Fibroblast of skin of right quadriceps (primary cell): ENCODE measurements at places on chromosomes 12 and 14.

GRCh38 chr14:74838166-74838565 lies 37.8 kb downstream of the PROX2 start:
- DNase-seq: no peak

DNA sequence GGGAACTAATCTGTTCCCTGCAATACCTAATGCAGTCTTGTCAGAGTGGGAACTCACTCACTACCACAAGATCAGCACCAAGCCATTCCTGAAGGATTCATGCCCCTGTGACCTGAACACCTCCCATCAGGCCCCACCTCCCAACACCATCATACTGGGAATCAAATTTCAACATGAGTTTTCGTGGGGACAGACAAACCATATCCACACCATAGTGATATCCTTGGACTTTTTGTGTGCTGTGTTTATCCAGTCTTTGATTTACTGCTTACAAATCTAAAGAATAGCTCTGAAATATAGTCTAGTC lies 243.5 kb downstream of the FBXL14 start:
- peak; percentile 26 for DNase-seq

GRCh38 chr12:107441665-107442300 lies 243.8 kb upstream of the PWP1 start:
- DNase-seq: peak; percentile 37

DNA sequence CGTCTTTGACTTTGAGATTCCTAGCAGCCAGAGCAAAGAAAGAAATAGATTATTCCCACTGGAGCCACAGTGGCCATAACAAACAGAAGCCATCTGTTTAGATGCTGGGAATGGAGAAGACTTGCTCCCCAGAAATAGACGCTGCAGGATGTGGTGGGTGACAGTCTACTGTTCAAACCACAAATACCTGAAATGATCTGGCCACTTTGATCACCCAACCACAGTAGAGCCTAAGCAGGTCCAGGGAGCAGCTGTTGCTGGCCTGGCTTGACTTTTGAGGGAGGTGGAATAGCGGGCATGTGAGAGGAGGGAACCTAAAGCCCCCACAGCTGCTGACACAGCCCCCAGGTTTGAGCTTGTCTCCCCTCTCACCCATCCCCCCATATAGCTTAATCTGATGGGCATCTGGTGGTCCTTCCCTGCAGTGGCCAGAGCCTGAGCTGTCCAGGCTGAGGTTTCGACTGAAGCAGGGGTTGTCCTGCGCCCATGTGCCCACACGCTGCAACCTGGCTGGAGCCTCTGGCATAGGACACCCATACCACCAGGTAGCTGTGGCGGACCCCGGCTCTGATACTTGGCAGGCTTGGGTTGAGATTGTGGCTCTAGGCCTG lies 38.7 kb downstream of the SH2B3 start:
- DNase-seq: peak; percentile 30

- no peak for DNase-seq
Observed at GRCh38 chr14:57254884-57255283, 13.8 kb downstream of the EXOC5 start.

- peak; percentile 82 for DNase-seq
Observed at GRCh38 chr14:75310295-75311111, 31.9 kb downstream of the FOS start.

DNA sequence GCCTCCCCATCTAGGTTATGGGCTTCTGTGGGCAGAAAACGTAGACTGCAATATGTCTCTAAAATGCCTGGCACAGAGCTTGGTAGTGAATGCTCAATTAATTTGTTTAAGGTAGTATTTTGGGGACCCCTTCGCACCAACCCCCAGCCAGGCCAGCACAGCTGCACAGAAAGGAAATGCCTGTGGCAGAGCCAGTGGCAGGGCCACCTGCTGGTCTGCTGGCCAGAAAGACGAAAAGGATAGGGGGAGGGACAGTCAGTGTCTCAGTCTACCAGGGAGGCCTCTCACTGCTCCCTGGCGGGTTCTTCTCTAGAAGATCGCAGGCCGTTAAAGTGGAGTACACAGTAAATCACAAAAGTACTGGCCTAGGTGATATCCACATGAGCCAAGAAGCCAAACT lies 3.5 kb downstream of the RAB15 start:
- DNase-seq: no peak

GRCh38 chr12:65465766-65466547 lies 187.5 kb downstream of the MSRB3 start:
- no peak for DNase-seq
